ENCODE measurements at places on chromosomes 7 and 10. TPM values are rescaled to one million over a fixed set of nuclear protein-coding genes. Genes with fewer than 3 reads are reported as not detected.
A peak's percentile ranks its signal among the peaks of the same experiment; 100 is the strongest.

HTR5A gene
- 0.11 TPM for total RNA-seq

HMX3 gene
- 0.32 TPM for total RNA-seq

EN2 gene
- total RNA-seq = 2.2 TPM

LMOD2 gene
- total RNA-seq = not detected

DNA sequence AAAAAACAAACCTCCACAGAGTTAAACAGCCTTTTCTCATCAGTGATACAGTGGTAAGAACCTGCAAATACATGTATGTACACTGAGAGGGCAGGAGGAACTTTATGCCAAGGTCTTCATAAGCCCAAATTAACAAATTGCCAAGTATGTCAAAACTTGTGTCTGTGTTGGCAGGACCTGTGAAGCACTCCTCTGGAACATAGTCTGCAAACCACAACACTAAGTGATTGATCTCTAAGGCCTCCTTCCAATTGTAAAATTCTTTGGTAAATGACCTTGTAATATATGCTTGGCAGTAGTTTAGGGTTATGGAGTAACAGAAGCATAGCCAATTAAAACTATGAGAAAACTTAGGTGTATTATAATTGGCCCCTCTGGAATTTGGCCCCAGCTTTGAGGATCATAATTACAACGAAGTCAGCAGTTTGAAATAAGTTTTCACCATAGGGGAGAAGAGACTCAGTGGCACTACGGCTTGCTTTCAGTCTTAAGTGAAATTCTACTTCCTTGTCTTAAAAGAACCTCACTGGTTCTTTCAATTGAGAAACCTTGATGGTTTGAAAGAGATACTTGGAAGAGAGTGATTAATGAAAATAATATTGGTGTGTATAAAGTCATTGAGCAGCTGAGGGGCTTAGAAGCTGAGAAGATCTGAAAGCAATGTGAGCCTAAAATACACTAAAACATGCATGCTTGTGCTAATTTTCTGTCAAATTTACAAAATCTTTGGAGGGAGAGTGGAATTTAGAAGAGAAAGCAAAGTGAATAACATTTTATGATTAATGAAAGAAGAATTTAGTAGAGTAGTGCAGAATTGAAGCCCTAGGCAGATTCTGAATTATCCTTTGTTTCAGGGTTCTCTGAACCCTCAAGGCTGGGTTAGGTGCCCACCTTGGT is 57.6 kb downstream of the CNNM2 start:
- no peak for DNase-seq

GRCh38 chr7:36080843-36081242 is 72.2 kb upstream of the EEPD1 start:
- DNase-seq = no peak

DNA sequence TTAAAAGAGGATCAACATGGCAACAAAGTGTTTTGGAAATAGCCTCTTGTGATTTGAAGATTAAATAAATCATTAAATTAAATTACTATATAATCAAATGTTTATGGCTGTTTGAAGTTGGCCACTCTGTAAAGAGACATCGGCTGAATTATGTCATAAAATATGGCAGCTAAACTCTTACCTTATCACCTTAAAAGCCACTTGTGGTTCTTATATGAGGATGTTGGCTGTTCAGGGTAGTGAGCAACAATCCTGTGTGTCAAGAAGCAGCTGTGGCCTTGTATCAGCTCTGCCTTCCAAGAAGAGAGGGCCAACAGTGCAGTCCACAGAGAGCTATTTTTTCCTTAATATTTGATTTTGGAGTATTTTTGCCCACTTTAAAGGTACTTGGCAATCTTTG is 113.4 kb upstream of the CDK6 start:
- DNase-seq = no peak

DNA sequence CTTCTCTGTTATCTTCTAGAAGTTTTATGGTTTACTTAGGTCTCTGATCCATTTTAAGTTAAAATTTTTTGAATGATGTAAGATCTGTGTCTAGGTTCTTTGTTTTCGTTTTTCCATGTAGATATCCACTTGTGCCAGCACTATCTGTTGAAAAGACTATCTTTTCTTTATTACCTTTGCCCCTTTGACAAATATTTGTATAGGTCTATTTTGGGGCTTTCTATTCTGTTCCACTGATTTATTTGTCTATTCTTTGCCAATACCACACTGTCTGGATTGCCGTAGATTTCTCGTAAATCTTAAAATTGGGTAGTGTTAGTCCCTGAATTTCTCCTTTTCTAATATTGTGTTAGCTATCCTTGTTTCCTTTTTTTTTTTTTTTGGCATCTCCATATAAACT is 71.4 kb upstream of the PDSS1 start:
- no peak for DNase-seq

DNA sequence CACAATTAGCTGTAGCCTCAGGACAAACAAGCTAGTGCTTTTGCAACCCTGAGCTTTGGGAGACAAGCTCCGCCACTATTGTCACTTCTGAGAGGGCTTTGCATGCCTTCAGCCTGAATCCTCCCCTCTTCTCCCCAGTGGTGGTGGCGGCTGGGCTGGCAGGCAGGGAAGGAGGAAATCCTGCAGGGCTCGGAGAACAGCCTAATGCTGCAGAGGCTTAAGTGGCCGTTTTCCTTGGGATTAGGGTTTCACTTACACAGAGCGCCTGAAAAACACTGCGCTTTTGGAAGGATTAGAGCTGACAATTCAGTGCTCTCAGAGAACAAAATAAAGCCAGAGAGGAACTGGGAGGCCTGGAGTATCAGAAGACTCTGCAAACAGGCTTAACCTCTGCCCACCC is 71.3 kb downstream of the PAX2 start:
- DNase-seq = no peak

- peak; percentile 37 for DNase-seq
Observed at GRCh38 chr10:101693978-101694673, 844 bp downstream of the FBXW4 start.

- no peak for DNase-seq
Observed at GRCh38 chr7:14773729-14774271, 128.8 kb downstream of the DGKB start.

GRCh38 chr10:121165276-121165675 is 314.1 kb downstream of the WDR11 start:
- no peak for DNase-seq

DNA sequence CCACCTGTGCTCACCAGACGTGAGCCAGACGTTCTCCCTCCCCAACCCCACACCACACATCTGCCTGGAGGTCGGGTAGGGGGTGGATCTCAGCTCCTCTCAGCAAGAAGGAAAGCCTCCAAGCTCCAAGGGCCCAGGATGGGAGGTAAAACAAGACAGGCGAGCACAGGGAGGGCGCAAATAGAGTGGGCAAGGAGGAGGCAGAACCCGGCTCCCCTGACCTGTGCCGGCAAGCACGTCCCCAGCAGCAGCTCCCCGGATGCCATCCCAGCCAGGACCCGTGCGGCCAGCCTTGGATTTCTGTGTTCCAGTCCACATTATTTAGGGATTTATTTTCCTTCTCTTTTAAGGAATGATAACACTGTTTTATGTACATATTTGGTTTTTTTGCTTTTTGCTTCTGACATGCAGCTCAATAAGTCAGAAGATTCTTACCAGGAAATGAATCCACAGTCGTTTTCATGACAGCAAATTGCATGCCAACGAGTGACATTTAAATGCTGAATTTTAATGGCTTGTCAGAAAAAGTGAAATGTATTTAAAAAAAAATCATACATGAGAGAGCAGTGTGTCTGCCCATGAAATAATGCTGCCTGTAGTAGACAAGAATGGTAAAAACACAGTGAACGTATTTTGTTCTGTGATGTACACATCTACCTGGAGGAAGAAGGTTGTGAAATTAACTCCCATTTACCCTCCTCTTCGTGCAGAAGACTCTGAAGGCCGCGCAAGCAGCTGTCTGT is 276.5 kb downstream of the PTPRN2 start:
- no peak for DNase-seq

GRCh38 chr7:849781-850180 is 17.5 kb downstream of the SUN1 start:
- DNase-seq = no peak

GRCh38 chr7:134718211-134718875 is 61.1 kb upstream of the CALD1 start:
- DNase-seq = no peak

DNA sequence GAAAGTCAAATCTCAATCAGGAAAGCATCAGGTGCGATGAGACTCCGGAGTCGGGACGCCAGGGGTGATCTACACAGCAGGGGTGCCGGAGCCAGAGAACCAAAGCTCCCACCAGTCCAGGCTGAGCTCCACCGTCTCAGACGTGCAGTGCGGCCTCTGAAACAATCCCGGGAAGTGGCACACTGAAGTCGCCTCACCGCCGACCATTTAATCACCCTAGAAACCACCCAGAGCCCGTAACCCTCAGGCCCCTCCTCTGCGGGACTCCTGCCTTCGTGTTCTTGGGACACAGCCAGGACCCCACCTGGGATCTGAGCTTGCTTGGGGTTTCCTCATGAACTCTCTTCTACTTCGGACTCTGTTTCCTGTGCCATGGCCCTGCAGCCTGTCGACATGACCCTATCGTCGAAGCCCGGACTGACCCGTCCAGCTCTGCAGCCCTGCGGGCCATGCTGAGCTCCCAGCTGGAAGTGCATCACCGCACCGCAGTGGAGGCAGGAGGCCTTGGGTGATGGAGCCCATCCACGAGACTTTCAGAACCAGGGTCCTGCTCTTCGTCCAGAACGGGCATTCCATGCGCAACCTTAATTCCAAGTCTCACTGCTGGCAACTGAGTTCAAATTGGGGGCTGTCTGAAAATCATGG is 266.4 kb downstream of the PTPRN2 start:
- DNase-seq = no peak

- no peak for DNase-seq
Observed at GRCh38 chr10:118910702-118911101, 118.8 kb upstream of the NANOS1 start.

GRCh38 chr10:36344240-36345174 is 702.4 kb upstream of the FZD8 start:
- DNase-seq = peak; percentile 35

DNA sequence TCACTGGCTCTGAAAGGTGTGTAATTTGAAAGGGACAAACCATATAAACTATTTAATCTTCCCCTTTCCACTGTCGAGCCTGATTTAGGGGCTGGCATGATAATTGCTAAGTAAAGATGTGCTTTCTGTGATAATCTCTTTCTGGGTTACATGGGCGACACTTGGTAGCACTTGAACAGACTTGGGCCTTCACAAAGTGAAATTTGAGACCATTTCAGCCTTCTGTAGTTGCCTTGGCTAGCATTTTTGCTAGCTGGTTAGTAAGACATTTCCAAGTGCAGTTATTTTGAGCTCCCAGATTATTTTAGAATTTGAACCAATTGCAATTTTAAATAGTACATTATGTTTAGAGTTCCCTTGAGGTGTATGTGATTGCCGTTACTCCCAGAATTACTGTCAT is 432.7 kb upstream of the GALNT17 start:
- no peak for DNase-seq

- DNase-seq = no peak
Observed at GRCh38 chr10:4443419-4443818, 382.6 kb upstream of the AKR1E2 start.

DNA sequence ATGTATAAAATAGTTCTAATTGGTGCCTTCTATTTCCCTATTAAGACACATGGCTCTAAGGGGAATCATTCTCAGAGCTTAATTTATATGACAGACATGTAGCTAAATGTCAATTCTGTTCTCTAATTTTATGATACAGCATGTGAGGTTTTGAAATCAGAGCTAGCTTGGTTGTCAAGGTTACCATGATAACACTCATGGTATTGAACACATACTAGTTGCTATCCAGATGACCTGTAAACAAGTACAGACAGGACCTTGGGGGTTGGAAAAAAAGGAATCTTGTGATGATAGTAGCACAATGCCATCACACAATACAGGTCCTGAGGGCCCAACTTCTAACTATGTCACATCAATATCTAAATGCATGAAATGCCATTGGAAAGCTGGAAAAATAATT is 49.2 kb downstream of the RHOBTB1 start:
- DNase-seq = peak; percentile 21
